Fibroblast of skin of right biceps (primary cell): ENCODE measurements at places on chromosomes 12 and 14.

GRCh38 chr14:95690815-95691214 is 4.6 kb downstream of the TCL1B start:
- DNase-seq: no peak

GRCh38 chr12:46559311-46559710 is 186.7 kb upstream of the SLC38A2 start:
- peak; percentile 80 for DNase-seq

DNA sequence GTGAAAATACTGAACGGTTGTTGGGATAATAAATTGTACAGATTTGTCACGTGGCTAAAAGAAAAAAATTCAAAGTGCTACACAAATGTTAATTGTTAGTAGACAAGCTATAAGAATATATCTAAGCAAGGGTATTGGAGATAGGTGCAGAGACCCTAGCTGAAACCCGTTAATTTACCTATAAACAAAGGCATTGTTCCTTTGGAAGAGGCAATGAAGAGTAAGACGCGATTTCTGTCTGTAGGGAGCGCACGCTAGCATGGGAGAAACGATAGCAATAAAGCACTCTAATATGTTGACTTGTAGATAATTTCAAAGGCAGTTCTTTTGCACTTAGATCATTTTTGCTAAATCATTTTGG is 565 bp downstream of the CCDC77 start:
- peak; percentile 41 for DNase-seq

GRCh38 chr12:50799908-50800307 is 36.0 kb downstream of the ATF1 start:
- DNase-seq: no peak

DNA sequence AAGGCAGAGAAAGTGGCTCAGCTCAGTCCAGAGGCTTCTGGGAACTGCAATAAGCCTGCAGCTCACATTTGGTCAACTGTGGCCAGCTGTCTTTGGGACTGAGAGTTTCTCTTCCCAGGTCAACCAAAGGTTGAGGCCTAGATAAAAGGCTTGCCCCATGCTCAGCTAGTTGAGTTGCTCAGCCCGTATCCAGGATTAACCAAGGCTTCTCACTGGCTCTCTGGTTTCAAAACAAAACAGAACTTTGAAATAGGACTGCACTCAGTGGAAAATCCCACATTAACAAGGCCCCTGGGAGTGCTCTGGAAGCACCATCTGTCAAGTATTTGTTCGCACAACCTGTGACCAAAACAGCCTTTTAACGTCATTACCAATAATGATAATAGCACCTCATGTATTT is 40.3 kb upstream of the NUAK1 start:
- no peak for DNase-seq

DNA sequence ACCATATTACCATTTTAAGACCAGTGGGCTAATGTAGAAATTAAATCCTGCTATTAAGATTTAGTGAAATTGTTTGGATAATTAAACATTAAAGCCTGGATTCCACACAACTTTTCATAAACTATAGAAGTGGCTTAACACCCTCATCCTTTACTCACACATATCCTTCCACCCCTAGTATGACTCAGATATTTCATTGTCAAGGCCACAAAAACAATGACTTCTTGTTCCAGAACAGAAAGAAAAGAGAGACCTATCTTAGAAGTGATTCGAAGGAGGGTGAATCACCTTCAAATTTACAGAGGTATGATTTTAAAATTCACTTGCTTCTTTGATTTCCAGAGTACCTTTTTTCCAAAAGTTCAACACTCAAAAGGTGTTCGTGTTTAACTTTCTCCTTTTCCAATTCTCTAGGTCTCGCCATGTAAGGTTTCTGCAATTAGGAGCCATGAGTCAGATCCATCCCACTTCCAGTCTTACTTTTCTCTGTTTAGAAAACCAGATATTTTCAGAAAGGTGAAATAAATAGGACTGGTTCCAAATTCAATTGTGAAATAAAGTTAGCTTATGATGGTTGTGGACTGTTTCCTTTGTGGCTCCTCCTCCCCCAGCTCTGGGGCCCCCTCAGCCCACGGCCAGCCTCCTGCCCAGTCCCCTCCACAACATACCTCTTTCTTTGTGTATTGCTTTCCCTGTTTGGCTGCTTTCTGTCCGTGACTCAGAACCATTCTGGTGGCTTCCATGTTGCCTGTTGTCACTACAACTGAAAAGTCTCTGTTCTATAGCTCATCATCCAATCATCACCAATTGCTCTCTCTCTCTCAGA is 24.6 kb upstream of the MGP start:
- DNase-seq: peak; percentile 8

- no peak for DNase-seq
Measured at GRCh38 chr12:66549050-66549389, 129.9 kb downstream of the GRIP1 start.

- no peak for DNase-seq
Measured at GRCh38 chr12:1003600-1004271, 12.7 kb downstream of the ERC1 start.

DNA sequence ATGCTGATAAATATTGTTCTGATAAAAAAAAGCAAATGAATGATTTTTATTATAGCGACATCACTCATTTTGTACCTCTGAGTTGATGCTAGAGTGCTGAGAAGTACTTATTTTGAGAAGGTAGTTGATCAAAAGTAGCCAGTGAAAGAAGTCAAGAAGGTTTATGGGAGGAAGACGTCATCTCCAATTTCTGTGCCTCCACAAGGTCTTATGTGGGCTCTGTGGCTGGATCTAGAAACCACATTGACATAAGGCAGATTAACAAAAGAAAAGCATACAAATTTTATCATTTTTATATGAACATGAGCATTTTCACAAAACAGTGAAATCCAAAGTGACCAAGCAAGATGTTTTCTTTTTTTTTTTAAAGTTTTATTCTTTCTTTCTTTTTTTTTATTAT is 289.5 kb upstream of the FAR2 start:
- DNase-seq: no peak

- DNase-seq: no peak
Measured at GRCh38 chr12:23704992-23705943, 244.2 kb downstream of the SOX5 start.

DNA sequence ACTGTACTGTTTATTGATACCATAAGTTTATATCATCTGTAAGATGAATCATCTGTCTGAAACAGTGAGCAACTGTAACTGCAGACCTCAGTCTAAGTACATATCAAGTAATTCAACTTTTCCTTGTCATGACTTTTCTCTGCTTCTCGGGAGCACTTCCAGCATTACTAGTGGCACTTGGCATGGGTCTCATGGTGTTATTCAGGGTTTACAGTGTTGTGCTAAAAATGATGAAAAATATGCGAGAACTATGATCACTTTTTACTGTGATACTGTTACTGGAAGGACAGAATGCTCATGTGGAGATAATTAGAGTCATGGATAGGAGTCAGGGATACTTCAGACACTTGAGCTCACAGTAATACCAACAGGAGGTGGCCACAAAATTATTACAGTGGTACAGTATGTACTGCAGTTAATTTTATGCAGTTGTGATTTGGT is 8.3 kb downstream of the KTN1 start:
- DNase-seq: peak; percentile 66

DNA sequence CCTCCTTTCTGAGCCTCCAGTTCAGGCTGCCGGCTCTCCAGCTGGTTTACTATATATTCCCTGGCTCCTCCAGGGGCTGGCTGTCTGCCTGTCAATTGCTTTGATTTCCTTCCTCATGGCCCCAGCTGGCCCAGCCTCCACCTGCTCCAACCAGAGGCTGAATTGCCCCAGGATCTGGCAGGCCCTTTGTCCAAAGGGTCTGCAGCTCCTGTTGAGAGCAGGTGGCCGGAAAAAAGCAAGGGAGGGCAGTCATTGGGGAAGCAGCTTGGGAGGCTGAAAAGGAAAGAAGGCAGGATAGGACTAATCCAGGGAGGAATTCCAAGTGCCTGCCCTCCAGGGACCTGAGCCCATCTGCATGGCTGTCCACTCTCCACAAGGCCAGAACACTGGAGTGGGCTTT is 25.3 kb downstream of the PAH start:
- DNase-seq: no peak

GRCh38 chr12:57832966-57833365 is 13.6 kb downstream of the CTDSP2 start:
- DNase-seq: peak; percentile 52

DNA sequence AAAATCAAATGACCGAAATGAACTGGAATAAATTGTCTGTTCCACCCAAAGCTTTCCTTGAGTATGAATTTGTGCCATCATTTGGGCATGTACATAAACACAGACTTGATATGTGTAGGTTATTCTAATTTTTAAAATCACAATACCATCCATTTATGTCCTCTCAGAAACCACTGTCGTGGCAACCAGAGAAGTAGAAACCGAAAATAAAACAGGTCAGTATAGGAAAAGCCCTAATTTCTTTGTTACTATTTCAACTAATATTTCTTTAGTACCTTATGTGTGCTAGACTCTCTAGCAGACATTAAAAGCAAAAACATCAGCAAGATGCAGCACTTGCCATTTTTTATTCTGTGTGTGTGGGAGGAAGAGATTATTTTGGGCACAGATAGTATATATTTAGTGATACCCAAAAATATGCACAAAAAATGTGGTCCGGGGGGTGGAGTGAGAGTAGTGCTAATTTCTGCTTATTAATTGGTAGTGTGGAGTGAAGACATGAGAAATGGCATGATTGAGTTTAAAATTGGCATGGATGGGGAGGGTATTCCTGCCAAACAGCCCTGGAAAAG is 130.8 kb upstream of the CNTN1 start:
- no peak for DNase-seq

GRCh38 chr12:132707241-132707640 is 3.4 kb upstream of the PGAM5 start:
- DNase-seq: no peak

DNA sequence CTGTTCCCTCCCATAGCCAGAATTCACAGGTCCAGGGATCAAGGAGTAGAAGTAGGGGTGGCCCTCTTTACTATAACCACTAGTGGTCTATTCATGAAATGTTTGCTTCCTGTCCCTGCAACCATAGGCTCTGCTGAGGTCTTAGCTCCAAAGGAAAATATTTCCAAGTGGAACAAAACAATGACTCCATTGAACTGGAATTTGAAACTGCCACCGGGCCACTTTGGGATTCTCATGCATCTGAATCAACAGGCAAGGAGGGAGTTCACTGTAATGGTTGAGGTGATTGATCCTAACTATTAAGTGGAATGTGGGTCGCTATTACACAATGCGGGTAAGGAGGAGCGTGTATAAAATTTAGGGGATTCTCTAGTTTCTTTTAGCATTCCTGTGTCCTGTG is 197.0 kb downstream of the ETNK1 start:
- peak; percentile 1 for DNase-seq

- DNase-seq: no peak
Measured at GRCh38 chr12:76464631-76465166, 94.9 kb downstream of the OSBPL8 start.

DNA sequence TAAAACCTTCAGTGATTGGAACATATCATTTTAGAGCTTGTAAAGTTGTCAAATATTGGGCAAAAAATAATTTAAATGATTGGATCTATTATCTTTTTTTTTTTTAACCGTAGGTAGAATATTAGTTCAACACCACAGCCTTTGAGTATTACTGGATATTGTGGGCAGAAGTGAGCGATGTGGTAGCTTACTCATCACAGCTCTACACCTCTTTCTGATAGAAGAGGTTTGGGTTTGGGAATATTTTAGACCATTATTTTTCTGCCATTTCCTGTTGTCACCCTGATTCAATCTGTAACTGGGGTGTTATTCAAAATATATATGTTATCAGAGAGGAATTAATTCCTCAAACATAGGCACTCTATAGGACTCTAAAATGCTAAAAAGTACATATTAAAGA is 34.8 kb upstream of the SLC38A2 start:
- DNase-seq: peak; percentile 53

- peak; percentile 31 for DNase-seq
Measured at GRCh38 chr12:27968972-27969623, 3.4 kb downstream of the PTHLH start.

- DNase-seq: peak; percentile 93
Measured at GRCh38 chr12:10031771-10032175, 1.3 kb downstream of the CLEC9A start.

- peak; percentile 40 for DNase-seq
Measured at GRCh38 chr14:74085047-74085637, 386 bp downstream of the LIN52 start.

DNA sequence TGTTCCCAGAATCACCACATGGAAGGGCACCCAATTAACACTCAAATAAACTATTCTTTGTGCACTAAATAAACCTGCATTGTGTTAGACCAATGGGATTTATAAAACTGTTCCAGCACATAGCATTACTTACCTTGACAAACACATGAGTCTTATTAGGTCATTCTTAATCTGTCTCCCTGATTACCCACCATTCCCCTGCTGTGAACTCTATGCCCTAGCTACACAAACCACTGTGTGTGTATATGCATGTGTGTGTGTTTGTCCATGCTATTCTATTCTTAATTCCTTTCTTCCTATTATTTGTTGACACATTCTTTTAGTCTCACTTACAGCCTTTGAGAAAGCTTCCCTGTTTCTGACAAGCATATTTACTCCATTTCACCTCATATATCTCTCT is 303.6 kb upstream of the GARIN6 start:
- no peak for DNase-seq

DNA sequence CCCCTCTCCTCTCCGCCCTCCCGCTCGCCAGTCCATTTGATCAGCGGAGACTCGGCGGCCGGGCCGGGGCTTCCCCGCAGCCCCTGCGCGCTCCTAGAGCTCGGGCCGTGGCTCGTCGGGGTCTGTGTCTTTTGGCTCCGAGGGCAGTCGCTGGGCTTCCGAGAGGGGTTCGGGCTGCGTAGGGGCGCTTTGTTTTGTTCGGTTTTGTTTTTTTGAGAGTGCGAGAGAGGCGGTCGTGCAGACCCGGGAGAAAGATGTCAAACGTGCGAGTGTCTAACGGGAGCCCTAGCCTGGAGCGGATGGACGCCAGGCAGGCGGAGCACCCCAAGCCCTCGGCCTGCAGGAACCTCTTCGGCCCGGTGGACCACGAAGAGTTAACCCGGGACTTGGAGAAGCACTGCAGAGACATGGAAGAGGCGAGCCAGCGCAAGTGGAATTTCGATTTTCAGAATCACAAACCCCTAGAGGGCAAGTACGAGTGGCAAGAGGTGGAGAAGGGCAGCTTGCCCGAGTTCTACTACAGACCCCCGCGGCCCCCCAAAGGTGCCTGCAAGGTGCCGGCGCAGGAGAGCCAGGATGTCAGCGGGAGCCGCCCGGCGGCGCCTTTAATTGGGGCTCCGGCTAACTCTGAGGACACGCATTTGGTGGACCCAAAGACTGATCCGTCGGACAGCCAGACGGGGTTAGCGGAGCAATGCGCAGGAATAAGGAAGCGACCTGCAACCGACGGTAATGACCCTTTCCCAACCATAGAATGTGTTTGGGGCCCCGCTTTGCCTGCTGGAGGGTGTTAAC is 615 bp downstream of the CDKN1B start:
- DNase-seq: no peak

GRCh38 chr12:93914281-93914680 is 234.1 kb upstream of the PLXNC1 start:
- peak; percentile 30 for DNase-seq

DNA sequence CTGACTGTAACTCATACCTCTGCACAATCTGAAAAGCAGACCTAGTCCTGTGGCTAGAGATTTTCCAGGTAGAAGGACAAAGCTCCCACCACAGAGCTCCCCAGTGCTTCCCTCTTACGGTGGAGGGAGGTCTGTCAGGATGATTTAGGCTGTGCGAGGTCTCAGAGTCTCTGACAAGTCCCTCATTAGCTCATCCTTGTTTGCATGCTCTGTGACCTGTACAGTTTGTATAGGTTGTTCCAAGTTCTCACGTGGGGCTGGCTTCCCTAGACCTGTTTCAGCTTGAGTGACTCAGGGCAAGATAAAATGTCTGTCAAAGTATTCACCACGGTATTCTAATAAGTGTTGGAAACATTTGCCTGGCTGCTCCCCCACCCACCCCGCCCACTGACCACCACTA is 34.8 kb downstream of the ASCL1 start:
- no peak for DNase-seq
